ENCODE measurements at places on chromosomes 16 and 17. TPM values are rescaled to one million over a fixed set of nuclear protein-coding genes. Genes with fewer than 3 reads are reported as not detected.

The AATK gene
- total RNA-seq: 0.51 TPM

The SLC12A3 gene
- not detected for total RNA-seq

The PPY gene
- total RNA-seq: not detected

The TK2 gene
- 8.7 TPM for total RNA-seq

The CTRB2 gene
- not detected for total RNA-seq

The MT1E gene
- total RNA-seq: 60.8 TPM

The CLEC18B gene
- 0.79 TPM for total RNA-seq

The GUCY2D gene
- total RNA-seq: 0.13 TPM

The CLEC3A gene
- not detected for total RNA-seq

The RNPS1 gene
- 84.7 TPM for total RNA-seq

The PYY gene
- 0.79 TPM for total RNA-seq

The SYCE1L gene
- total RNA-seq: 0.38 TPM

The GCGR gene
- not detected for total RNA-seq

The SRCIN1 gene
- total RNA-seq: 0.64 TPM

The STAC2 gene
- not detected for total RNA-seq

The ADAM11 gene
- total RNA-seq: 0.53 TPM

The TMIGD1 gene
- total RNA-seq: not detected

The WFIKKN2 gene
- not detected for total RNA-seq

The CYB5B gene
- total RNA-seq: 39.2 TPM

The DNAAF8 gene
- under 0.01 TPM for total RNA-seq

The COG8 gene
- 18.7 TPM for total RNA-seq

The TMEM220 gene
- 0.90 TPM for total RNA-seq

The KRT27 gene
- total RNA-seq: not detected

The XYLT1 gene
- total RNA-seq: 1.2 TPM

The SHISA9 gene
- total RNA-seq: under 0.01 TPM

The ITGA3 gene
- 413 TPM for total RNA-seq

The TSNAXIP1 gene
- 0.13 TPM for total RNA-seq

The CNGB1 gene
- total RNA-seq: under 0.01 TPM

The CYGB gene
- 2.1 TPM for total RNA-seq

The PIRT gene
- total RNA-seq: not detected

The CRISPLD2 gene
- total RNA-seq: 0.53 TPM

The ADORA2B gene
- 26.2 TPM for total RNA-seq

The DNAH9 gene
- total RNA-seq: under 0.01 TPM

The HID1 gene
- 6.4 TPM for total RNA-seq

The KREMEN2 gene
- total RNA-seq: 1.2 TPM

The RUNDC3A gene
- total RNA-seq: 3.1 TPM

The ACSM2B gene
- total RNA-seq: not detected
